ENCODE measurements at places on chromosomes 3 and 15. TPM values are rescaled to one million over a fixed set of nuclear protein-coding genes. Genes with fewer than 3 reads are reported as not detected.

GRCh38 chr3:25288413-25288812 is 139.7 kb upstream of the RARB start:
- no peak for DNase-seq

- no peak for DNase-seq
These were observed 200.7 kb downstream of the SOX2 start for GRCh38 chr3:181912384-181912783.

CPLX3 gene
- not detected for total RNA-seq

DNA sequence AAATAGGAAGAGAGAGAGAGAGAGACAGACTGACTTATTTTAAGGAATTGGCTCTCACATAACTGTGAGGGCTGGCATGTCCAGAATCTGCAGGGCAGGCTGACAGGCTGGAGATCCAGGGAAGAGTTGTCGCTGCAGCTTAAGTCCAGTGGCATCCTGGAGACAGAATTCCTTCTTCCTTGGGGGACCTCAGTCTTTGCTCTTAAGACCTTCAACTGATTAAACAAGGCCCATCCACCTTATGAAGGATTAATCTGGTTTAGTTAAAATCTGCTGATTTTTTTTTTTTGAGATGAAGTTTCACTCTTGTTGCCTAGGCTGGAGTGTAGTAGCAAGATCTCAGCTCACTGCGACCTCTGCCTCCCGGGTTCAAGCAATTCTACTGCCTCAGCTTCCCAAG is 128.0 kb upstream of the ALDH1A3 start:
- no peak for DNase-seq

DNA sequence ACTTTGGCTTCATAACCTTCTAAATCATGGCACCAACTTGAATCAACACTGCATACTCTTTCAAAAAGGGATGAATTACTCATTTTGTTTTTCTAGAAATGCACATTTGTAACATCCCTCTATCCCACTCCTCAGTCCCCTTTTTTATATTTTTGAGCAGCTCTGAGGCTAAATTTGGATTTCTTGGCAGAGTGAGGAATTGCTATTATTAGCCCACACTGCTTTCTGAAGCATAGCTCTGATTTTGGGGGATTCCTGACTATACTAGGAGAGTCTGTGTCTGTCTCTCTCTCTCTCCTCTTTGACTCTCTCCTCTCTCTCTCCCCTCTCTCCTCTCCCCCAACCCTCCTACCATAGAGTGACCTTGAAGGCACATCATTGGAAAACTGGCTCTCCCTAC is 76.6 kb downstream of the RBPMS2 start:
- no peak for DNase-seq

NR1I2 gene
- total RNA-seq = not detected

- no peak for DNase-seq
These were observed 40.6 kb upstream of the TRIM59 start for GRCh38 chr3:160490166-160490565.

CCDC39 gene
- total RNA-seq = not detected

UROC1 gene
- total RNA-seq = not detected

GRCh38 chr15:47516558-47516957 is 200.7 kb upstream of the SEMA6D start:
- peak; percentile 35 for DNase-seq

Data from IMR-90 (cell line).